ENCODE measurements at places on chromosomes 2 and 18.

- peak; percentile 81 for DNase-seq
These were observed 22.8 kb upstream of the DGKD start for GRCh38 chr2:233331536-233331935.

DNA sequence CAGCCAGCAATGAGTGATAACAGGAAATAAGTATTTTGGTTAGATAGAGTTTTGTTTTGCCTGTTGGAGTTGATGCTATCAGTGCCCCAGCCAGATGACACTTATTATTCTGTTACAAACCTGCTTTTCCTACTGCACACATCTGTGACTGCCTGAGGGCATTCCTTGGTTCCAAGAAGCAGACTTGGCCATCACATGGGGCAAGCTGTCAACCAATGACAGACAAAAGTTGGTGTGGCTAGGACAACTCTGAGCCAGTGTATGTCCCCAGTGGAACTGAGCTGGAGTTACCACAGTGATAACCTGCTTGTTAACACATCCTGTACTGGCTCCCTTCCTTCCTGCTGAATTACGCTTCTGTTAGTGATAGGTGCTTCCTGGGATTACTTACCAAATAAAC, 54.5 kb downstream of the FAM171B start:
- no peak for DNase-seq

- no peak for DNase-seq
These were observed 163.3 kb upstream of the SIX3 start for GRCh38 chr2:44778221-44778654.

- no peak for DNase-seq
These were observed 225.5 kb upstream of the VRK2 start for GRCh38 chr2:57821088-57821487.

Data from femur (tissue), 1 donor.